ENCODE measurements at places on chromosomes 3 and 15. TPM values are rescaled to one million over a fixed set of nuclear protein-coding genes. Genes with fewer than 3 reads are reported as not detected.

- no peaks in the 10 kb centered on the region for H3K4me1 ChIP-seq
- H3K27me3 ChIP-seq = no peaks in the 10 kb centered on the region
- DNase-seq = no peak
These were observed 1159.6 kb upstream of the EPHA6 start for GRCh38 chr3:95654570-95655362.

DNA sequence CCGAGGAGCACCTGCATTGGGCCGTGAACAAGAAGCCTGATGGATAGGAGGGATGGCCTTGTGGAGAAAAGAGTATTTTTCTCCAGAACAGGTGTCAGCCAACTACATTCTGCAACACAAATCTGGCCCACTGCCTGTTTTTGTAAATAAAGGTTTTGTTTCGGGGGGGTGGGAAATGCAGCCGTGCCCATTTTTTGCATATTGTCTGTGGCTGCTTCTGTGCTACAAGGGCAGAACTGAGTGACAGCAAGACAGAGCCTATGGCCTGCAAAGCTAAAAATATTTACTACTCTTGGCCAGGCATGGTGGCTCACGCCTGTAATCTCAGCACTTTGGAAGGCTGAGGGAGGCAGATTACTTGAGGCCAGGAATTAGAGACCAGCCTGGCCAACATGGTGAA is 95.9 kb upstream of the AKAP13 start:
- no peaks in the 10 kb centered on the region for H3K27me3 ChIP-seq
- no peak overlapping the region for H3K27ac ChIP-seq
- no peak overlapping the region for H3K4me3 ChIP-seq
- H3K36me3 ChIP-seq = no peaks in the 10 kb centered on the region
- H3K4me1 ChIP-seq = no peaks in the 10 kb centered on the region

DNA sequence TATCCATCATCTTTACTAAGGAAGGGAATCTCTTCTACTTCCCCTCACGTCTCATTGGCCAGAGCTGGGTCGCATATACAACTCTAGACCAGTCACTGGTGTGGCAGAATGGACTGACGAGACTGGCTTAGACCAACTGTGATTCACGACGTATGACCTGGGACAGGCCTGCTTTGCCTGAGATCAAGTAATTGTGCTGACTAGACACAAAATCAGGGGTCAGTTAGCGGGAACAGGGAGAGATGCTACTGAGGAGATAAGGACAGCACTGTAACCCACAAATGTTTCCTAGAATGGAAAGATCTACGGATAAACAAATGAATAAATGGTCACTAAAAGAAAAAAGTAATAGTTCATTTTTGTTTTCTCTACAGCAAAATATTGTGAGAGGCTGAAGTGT is 308.3 kb downstream of the MAGI1 start:
- no peaks in the 10 kb centered on the region for H3K27me3 ChIP-seq
- no peak overlapping the region for H3K27ac ChIP-seq
- no peak for DNase-seq

- H3K36me3 ChIP-seq = no peaks in the 10 kb centered on the region
- no peak overlapping the region for H3K4me3 ChIP-seq
- no peaks in the 10 kb centered on the region for H3K27me3 ChIP-seq
- H3K27ac ChIP-seq = no peak overlapping the region
- DNase-seq = no peak
These were observed 228.8 kb upstream of the RGMA start for GRCh38 chr15:93317772-93318171.

DNA sequence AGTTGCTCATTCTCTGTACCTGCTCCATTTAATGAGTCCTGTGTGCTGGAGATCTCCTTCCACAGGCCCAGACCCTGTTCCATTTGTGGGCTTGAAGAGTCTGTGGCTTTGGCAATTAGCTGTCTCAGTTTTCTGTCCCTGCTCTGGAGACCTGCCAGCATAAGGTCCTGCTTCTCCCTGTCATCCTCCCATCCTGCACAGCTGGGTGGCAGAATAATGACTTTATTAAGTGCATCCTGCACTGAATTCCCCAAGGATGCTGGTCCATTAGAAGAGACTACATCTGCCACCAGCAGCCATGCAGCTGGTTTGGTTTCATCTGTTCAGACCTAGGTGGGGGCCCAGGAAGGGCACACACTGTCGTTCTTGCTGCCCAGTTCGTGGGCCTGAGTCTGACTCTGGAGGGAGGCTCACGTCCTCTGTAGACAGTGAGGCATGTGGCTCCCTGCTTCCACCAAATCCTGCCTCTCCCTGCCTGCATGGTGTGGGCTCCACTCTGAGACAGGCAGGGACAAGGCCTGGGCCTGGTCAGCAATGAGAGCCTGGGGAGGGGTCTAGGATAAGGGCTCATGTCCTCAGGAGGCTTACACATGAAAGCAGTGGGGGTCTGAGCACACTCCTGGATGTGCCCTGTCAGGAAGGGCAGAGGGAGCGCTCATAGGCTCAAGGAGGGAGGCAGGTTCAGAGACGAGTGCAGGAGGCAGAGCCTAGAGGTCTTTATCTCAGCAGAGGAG is 78.4 kb upstream of the PRR23E start:
- no peak overlapping the region for H3K4me3 ChIP-seq
- no peaks in the 10 kb centered on the region for H3K27me3 ChIP-seq
- no peaks in the 10 kb centered on the region for H3K36me3 ChIP-seq
- H3K27ac ChIP-seq = no peak overlapping the region
- DNase-seq = no peak

DNA sequence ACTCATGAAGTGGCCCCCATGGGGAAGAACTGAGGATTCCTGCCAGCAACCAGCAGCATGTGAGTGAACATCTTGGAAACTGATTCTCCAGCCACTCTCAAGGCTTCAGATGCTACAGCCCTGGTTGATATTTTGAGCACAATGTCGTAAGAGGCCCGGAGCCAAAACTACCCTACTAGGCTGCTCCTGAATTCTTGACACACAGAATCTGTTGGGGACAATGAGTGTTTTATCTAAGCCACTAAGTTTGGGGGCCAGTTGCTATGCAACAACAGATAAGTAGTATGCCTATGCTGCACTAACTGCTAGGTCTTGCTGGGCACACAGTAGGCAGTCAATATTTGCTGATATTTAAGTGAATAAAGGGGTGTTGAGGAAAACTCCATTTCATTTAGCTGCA is 89.9 kb upstream of the CHL1 start:
- H3K27me3 ChIP-seq = no peaks in the 10 kb centered on the region
- H3K27ac ChIP-seq = no peak overlapping the region
- H3K4me1 ChIP-seq = no peaks in the 10 kb centered on the region

GRCh38 chr3:127419641-127420553 is 132.1 kb upstream of the PRR20G start:
- no peaks in the 10 kb centered on the region for H3K4me1 ChIP-seq
- DNase-seq = no peak
- H3K4me3 ChIP-seq = no peak overlapping the region
- H3K27ac ChIP-seq = no peak overlapping the region
- H3K36me3 ChIP-seq = no peaks in the 10 kb centered on the region
- H3K27me3 ChIP-seq = no peaks in the 10 kb centered on the region

GRCh38 chr15:56208641-56209155 is 35.0 kb downstream of the RFX7 start:
- no peaks in the 10 kb centered on the region for H3K36me3 ChIP-seq
- no peak for DNase-seq
- H3K4me1 ChIP-seq = no peaks in the 10 kb centered on the region
- no peaks in the 10 kb centered on the region for H3K27me3 ChIP-seq

The RAB6B gene
- 3.2 TPM for total RNA-seq

The MORC1 gene
- not detected for total RNA-seq

All from Caco-2 (cell line).